ENCODE measurements at places on chromosomes 12 and 14.

GRCh38 chr12:82176026-82176425, 182.2 kb downstream of the CCDC59 start:
- no peak for DNase-seq

GRCh38 chr12:42859612-42860011, 270.1 kb upstream of the PRICKLE1 start:
- DNase-seq, result no peak

GRCh38 chr12:76860256-76860655, 18.6 kb downstream of the CSRP2 start:
- DNase-seq, result no peak

DNA sequence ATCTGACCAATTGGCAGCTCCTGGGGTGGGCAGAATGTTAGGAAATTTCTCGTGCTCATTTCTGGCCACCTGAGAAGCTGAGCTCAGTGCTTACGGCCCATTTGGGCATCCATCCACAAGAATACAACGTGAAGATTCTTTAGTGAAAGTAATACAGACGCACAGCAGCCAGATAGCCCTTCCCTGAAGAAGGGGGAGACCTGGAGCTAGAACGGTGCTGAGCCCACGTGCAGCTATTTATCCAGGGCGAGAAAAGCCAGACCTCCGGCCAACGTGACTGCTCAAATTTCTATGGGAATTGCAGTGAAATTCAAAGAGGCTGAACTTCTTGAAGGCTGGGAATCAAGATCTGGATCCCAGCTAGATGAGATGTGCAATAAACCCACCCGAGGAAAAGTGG, 20.7 kb downstream of the NID2 start:
- DNase-seq, result no peak

DNA sequence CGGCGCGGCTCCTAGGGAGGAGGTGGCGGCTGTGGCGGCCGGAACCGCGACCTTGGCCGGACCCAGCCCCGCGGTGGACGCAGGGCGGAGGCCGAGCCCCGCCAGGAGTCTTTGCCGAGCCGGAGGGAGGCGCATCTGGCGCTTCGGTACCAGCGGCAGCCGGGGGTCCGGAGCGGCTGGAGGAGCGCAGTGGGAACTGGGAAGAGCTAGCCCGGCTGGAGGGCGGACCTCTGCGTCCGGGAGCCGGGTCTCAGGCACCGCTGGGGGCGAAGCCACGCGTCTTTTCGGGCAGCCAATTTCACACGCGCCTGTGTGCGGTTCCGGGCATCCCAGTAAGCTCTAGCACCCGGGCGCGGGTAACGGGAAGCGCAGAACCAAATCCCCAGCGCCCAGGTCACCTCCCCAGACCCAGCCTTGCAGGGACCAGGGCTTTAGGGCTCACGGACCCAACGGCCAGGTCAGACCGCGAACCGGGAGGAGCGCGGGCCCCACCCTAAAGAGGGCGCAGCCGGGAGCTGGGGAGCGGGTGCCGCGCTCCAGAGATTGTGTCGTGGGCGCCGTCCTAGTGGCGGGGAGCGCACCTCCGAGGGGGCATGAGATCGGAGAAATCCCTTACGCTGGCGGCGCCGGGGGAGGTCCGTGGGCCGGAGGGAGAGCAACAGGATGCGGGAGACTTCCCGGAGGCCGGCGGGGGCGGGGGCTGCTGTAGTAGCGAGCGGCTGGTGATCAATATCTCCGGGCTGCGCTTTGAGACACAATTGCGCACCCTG, 89.4 kb downstream of the GALNT8 start:
- peak; percentile 53 for DNase-seq

DNA sequence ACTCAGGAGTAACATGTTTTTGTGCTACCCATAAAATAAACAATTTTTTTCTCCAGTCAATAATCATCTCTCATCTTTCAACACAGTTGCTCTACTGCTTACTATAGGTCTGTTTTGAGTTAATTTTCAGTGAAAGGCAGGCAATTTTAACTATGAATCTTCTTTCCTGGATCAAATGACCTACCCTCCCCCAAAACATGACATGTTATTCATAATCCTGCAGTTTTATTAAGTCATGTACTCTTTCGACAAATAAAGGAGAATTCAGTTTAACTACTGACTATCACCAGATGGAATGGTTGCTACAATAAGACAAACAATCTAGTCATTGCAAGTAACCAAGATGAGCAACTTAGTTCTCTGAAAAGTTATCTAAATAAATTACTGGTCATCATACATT, 106.0 kb upstream of the FAR2 start:
- no peak for DNase-seq

GRCh38 chr12:68636268-68636667, 25.6 kb downstream of the RAP1B start:
- DNase-seq, result no peak

GRCh38 chr12:93205361-93205760, 172.4 kb upstream of the NUDT4 start:
- no peak for DNase-seq

DNA sequence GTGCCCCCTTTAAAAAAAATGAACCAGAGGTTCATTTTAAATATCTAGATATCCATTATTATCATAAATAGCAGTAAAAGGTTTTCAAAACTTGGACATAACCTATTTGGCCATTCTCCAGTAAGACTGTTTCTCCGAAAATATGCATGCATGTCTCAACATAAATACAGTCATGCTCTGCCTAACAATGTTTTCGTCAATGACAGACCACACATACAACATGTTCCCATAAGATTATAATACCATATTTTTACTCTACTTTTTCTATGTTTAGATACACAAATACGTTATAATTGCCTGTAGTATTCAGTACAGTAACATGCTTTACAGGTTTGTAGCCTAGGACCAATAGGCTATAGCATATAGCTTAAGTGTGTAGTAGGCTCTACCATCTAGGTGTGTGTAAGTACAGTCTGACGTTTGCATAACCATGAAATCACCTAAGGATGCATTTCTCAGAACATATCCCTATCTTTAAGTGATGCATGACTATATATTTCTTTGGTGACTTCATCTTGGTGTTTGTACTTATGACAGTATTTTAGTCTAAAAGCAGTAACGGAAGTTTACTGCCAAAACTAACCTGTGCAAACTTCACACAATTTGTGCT, 3.2 kb downstream of the TMEM19 start:
- no peak for DNase-seq

DNA sequence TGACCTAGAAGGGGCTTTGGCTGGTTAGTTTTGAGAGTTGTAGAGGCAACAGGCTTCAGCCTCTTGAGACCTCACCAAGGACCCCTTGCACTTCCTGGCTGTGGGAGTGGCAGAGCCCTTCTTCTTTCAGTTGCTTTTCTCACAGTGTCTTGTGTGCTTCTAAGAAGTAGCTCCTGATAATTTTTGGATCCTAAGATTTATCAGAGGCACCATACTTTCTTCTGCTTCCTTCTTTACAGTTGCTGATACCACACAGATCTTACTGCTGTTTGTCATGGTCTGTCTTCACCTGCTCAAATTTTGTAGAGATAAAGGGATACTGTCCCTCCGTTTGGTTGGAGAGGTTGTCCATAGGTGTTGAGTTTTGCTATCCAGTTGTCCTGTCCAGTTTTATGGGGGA, 33.8 kb downstream of the VRK1 start:
- no peak for DNase-seq

DNA sequence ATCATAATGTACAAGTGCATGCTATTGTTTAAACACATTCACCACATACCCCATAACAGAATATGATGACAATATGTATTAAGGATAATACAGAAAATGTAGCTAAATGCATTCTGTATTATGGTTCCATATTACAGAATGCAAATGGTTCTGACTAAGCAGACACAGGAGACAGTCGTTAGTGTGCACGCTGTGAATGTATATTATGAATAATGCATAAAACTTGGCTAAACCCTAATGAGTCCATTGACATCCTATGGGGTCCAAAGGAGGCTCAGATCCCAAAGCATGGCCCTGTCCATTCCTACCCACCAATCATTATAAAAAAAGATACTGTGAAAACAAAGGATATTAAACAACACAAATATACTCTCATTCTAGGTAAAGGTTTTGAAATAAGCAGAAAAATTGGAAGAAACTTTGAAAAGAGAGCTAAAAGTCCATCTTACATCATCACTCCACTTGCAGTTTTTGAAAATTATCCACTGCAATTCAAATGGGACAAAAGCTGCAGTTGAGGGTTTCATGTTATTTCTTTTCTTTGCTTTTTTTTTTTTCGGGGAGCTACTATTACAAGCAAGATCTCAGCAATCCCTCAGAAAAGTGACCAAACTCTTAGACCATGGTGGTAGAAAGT, 415.1 kb downstream of the BCAT1 start:
- no peak for DNase-seq

DNA sequence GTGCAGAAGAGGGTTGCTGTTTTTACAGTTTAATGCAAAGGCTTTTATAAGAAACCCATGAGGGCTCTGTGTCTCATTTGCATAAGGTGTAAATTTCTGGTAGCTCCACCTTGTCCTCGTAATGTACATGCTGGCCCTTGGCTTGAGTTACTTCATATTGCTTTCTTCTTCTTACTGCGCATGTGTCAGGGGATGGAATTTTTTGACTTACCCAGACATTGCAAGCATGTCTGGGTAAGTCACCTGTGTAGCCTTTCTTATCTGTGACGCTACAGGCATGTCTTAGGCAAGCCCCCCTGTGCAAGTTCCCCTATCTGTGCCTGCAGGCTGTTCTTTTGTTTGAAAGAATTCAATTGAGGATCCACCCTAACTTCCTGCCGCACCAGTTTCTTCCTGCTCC, 274.2 kb downstream of the ETNK1 start:
- peak; percentile 65 for DNase-seq

DNA sequence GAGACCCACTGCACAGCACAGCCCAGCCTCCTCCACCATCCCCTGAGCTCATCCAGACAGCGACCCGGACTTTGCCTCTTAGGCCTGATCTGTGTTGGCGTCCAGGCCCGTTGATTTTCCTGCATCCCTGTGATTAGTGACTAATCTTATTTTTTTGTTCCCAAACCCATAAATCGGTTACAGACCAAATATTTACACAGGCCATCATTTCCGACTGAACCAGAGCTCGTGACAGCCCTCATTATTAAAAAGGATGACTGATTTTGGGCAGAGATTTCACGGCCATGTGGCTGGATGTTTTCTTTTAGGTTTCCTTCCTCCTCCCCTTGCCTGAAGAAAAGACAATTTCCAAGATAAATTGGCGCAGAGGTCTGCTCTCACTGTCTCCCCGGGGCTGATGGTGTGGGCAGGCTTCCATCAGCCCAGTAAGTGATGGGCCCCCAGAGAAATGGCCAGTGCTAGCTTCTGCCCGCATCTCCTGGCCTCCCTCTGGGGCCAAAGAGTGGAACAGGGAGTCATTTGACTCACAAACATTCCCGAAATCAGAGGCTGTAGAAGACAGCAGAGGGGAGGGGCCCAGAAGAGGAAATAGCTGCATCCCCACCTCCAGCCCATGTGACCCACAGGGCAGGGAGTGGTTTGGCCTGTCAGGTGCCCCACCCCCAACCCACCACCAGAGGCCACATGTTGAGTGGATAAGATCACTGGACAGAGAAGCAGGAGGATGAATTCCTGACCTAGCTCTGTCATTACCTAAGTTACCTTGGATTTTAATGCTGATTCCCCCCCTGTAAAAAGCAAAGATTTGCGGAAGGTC, 283.5 kb downstream of the KSR2 start:
- DNase-seq, result peak; percentile 99

DNA sequence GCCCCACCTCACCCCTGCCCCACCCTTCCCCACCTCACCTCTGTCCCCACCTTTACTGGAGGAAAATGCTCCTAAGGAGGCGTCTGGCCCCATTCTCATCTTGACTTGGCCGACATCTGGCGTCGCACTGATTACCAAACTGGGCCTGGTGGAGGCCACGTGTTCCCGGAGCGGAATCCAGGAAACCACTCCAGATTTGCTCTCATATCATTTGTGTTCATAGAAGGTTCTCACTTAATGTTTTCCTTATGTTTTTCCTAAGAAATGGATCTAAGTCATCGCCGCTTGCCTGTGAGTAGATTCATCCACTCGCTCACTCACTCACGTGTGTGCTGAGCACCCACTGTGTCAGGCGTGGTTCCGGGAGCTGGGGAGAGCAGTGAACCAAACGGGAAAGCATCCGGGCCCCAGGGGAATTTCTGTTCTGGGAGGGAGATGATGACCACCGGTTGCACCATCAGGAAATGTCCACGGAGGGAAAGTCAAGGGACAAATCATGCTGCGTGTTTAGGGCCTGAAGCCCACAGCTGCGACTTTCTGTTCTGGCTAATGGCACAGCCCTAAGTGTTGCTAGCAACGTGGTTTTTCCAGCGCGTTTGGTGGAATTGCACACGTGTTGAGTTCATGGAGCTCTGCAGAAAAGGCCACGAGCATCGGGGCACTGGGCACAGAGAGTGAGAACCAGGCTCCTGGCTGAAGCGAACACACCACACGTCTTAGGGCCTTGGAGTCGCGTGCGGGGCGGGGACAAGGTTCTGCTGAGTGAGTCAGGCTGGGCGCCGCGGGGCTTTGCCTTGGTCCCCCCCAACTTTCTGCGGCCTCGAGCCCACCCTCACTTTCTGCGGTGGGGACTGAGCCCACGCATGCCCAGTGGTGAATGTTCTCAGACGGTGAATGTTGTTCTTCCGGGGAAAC, 57.7 kb downstream of the ADGRD1 start:
- DNase-seq, result no peak

GRCh38 chr12:39357041-39357440, 85.9 kb downstream of the KIF21A start:
- no peak for DNase-seq

- DNase-seq, result no peak
Measured at GRCh38 chr12:113796066-113796827, 169.9 kb downstream of the RBM19 start.

GRCh38 chr12:90111791-90112580, 403.3 kb upstream of the ATP2B1 start:
- DNase-seq, result no peak

DNA sequence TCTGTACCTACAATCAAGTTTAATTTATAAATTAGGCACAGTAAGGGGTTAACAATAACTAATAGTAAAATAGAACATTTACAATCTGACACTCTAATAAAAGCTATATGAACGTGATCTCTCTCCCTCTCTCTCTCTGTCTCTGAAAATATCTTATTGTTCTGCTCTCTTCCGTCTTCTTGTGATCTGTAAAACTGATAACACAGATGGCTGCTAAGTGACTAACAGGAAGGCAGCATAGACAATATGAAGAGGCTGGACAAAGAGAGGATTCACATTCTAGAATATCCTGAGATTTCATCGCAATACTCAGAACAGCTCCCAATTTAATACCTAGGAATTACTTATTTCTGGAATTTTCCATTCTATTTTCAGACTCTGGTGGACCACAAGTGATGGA, 827.2 kb downstream of the FLRT2 start:
- no peak for DNase-seq

- no peak for DNase-seq
Measured at GRCh38 chr14:61876362-61877034, 114.3 kb downstream of the SNAPC1 start.

DNA sequence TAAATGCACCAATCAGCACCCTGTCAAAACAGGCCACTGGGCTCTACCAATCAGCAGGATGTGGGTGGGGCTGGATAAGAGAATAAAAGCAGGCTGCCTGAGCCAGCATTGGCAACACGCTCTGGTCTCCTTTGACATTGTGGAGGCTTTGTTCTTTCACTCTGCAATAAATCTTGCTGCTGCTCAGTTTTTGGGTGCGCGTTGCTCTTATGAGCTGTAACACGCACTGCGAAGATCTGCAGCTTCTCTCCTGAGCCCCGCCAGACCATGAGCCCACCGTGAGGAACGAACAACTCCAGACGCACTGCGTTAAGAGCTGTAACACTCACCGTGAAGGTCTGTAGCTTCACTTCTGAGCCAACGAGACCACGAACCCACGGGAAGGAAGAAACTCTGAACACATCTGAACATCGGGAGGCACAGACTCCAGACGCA, 8.4 kb upstream of the PIANP start:
- no peak for DNase-seq

- DNase-seq, result peak; percentile 77
Measured at GRCh38 chr12:48924617-48925303, 532 bp downstream of the FKBP11 start.
